IPS DF 6.9 (cell line): ENCODE measurements at places on chromosomes 16 and 17.
A peak's percentile ranks its signal among the peaks of the same experiment; 100 is the strongest.

- H3K27ac ChIP-seq = no peak overlapping the region
- DNase-seq = peak; percentile 88
- no peak overlapping the region for H3K4me3 ChIP-seq
- H3K4me1 ChIP-seq = no peaks in the 10 kb centered on the region
Measured at GRCh38 chr17:63406689-63407330, 39.3 kb downstream of the CYB561 start.

DNA sequence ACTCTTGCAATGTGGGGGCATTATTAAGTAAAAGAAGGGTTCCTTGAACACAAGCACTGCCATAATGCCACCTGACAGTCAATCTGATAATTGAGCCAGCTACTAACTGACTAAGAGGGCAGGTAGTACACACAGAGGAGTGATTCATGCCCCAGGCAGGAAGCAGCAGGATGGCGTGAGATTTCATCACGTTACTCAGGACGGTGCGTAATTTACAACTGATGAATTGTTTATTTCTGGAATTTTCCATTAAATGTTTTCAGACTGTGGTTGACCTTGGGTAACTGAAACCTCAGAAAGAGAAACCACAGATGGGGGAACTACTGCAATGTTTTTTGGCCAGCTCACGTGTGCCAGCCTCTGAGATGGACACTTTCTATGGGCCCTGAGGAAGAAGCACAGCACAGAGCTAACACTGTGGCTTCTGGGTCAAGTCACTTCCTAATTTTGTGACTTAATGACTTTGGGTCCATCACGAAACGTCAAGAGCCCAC is 46.7 kb downstream of the C17orf67 start:
- no peaks in the 10 kb centered on the region for H3K27me3 ChIP-seq
- no peak for DNase-seq
- no peaks in the 10 kb centered on the region for H3K36me3 ChIP-seq
- H3K4me1 ChIP-seq = no peaks in the 10 kb centered on the region
- no peak overlapping the region for H3K4me3 ChIP-seq
- H3K27ac ChIP-seq = no peak overlapping the region

DNA sequence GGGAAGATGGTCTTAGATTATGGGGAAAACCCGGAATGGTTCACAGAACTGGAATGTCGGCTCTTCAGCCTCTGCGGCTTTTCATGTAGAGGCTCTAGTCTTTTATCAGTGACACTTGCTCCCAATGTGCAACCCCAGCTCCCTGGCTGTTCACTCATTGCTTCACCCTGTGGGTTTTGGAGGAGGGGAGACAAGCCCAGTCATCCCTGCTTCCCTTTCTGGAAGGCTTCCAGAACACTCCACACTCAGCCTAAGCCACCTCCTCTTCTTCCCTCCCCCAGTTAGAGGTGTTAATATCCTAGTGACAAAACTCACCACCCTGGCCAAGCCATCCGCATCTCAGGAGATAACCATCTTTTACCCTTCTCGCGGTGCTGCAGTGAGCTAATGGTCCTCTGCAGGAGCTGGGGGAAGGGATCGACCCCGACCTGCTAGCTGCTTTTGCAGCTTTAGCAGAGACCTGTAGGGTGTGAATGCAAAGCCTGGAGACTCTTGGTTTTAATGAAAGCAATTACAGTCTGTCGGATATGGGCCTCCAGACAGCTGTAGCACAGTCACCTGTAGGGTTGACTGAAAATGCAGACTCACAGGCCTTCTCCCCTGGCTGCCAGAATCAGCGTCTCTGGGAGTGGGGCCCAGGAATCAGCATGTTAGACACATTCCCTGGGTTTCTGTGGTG is 24.3 kb upstream of the LASP1NB start:
- DNase-seq = no peak
- no peak overlapping the region for H3K27ac ChIP-seq
- 0 out of 2 replicates have a peak, but pooled peaks cover 2% of the 10 kb centered on the region for H3K4me1 ChIP-seq
- peaks cover 10% of the 10 kb centered on the region for H3K36me3 ChIP-seq
- no peaks in the 10 kb centered on the region for H3K27me3 ChIP-seq

GRCh38 chr16:35747658-35748455 is 2288.4 kb downstream of the TP53TG3F start:
- H3K27ac ChIP-seq = no peak overlapping the region
- no peaks in the 10 kb centered on the region for H3K27me3 ChIP-seq
- H3K4me3 ChIP-seq = no peak overlapping the region
- no peaks in the 10 kb centered on the region for H3K4me1 ChIP-seq

GRCh38 chr17:78226759-78227454 is 4.5 kb upstream of the TMEM235 start:
- H3K27me3 ChIP-seq = no peaks in the 10 kb centered on the region; the same call in 1 of the 2 replicates
- H3K4me1 ChIP-seq = no peaks in the 10 kb centered on the region
- no peak for DNase-seq
- H3K27ac ChIP-seq = no peak overlapping the region

DNA sequence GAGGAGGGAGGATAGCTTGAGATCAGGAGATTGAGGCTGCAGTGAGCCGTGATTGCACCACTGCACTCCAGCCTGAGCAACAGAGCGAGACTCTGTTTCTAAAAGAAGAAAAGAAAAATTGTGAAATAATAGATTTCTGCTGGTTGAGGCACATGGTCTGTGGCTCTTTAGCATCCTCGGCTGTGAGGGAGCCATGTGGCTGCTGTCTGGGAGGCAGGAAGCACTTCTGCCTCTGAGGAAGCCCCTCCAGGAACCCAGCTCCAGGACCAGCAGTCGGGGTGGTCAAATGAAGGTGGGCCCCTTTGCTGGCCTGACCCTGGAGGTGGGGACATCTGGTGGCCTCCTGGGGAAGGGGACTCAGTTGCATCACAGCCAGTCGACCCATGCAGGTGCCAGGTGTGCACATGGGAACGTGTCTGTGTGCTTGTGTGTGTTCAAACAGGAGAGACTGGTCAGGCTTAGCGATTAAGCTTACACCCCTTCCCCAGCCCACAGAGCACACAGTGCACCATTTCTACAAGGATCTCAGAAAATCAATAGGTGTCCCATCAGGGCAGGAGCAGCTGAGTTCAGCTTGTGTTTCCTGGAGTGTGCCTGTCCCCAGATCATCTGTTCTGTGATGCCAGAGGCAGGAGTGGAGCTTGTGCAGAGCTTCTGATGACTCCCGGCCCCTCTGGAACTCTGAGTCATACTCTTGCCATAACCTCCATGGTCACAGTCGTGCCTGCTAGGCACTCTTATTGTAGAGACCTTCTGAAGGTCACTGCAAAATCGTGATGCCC is 24.3 kb upstream of the MGAT5B start:
- H3K27me3 ChIP-seq = no peaks in the 10 kb centered on the region
- H3K4me1 ChIP-seq = peaks cover 6% of the 10 kb centered on the region; the same call in 1 of the 2 replicates
- no peak overlapping the region for H3K4me3 ChIP-seq

- no peaks in the 10 kb centered on the region for H3K27me3 ChIP-seq
- H3K27ac ChIP-seq = no peak overlapping the region
- DNase-seq = no peak
- H3K36me3 ChIP-seq = no peaks in the 10 kb centered on the region
Measured at GRCh38 chr16:14527411-14528044, 102.5 kb downstream of the PARN start.

DNA sequence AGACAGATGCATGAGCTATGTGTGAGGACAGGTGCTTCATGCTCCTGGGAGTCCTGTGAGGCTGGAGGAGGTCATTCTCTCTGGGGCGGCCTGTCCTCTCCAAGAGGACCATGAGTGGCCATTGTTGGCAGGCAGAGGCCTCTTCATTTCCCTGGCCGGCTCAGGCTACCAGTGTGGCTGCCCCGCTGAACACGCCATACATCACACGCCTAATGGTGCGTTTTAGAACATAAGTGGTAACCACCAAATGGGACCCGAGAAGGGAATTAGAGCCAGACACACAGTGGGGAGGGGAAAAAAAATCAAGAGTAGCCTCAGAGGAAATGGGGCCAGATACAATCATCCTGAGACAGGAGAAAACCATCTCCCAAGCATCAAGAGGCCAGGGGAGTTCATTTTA is 140.0 kb downstream of the SPACA3 start:
- no peak for DNase-seq
- H3K4me1 ChIP-seq = no peaks in the 10 kb centered on the region; the same call in 1 of the 2 replicates
- no peaks in the 10 kb centered on the region for H3K27me3 ChIP-seq

DNA sequence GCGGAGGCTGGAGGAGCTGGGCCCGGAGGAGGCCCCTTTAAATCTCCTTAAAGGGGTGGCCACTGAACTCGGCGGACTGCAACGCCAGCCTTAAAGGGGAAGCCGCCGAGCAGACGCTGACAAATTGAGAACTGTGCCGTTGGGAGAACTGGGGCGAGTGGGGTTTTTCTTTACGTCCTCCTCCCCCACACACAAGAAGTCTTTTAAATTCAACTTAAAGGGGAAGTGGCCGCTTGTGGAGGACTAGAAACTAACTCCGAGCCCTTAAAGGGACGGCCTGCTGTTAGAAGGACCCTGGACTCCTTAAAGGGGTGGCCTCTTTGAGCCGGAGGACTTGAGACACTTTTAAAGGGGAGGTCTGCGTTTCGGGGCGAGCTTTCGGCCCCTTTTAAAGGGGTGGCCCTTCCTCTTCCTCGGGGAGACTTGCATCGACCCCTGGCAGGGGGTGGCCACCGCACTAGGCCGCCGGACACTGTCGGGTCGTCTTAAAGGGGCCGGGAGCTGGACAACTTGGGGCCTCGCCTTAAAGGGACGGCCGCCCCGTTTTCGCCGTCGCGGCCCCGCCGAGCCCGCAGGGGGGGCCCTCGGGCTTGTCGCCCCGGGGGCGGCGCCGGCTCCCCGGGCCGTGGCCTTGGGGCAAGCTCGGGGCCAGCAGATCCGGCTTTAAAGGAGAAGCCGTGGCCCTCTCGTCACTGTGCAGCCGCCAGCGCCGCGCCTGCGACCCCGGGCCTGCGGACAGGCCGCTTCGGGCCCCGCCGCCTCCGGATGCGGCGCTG is 688 bp downstream of the FBRS start:
- no peaks in the 10 kb centered on the region for H3K36me3 ChIP-seq
- no peaks in the 10 kb centered on the region for H3K4me1 ChIP-seq
- peak; percentile 75 for DNase-seq
- peaks cover 6% of the 10 kb centered on the region; the same call in 1 of the 2 replicates for H3K27me3 ChIP-seq

GRCh38 chr17:50015146-50015545 is 20.1 kb upstream of the DLX3 start:
- H3K4me3 ChIP-seq = no peak overlapping the region
- no peaks in the 10 kb centered on the region for H3K4me1 ChIP-seq
- no peak overlapping the region for H3K27ac ChIP-seq
- no peaks in the 10 kb centered on the region for H3K36me3 ChIP-seq
- H3K27me3 ChIP-seq = no peaks in the 10 kb centered on the region
- no peak for DNase-seq

- no peaks in the 10 kb centered on the region for H3K36me3 ChIP-seq
- H3K4me1 ChIP-seq = no peaks in the 10 kb centered on the region; the same call in 1 of the 2 replicates
- no peaks in the 10 kb centered on the region; the same call in 1 of the 2 replicates for H3K27me3 ChIP-seq
- no peak for DNase-seq
- no peak overlapping the region for H3K4me3 ChIP-seq
- H3K27ac ChIP-seq = no peak overlapping the region
Measured at GRCh38 chr16:54506214-54506580, 219.6 kb upstream of the IRX3 start.

GRCh38 chr17:65389949-65390348 is 171.5 kb downstream of the AXIN2 start:
- H3K27me3 ChIP-seq = no peaks in the 10 kb centered on the region
- H3K4me1 ChIP-seq = no peaks in the 10 kb centered on the region
- no peaks in the 10 kb centered on the region for H3K36me3 ChIP-seq
- H3K4me3 ChIP-seq = no peak overlapping the region
- DNase-seq = no peak
- no peak overlapping the region for H3K27ac ChIP-seq

DNA sequence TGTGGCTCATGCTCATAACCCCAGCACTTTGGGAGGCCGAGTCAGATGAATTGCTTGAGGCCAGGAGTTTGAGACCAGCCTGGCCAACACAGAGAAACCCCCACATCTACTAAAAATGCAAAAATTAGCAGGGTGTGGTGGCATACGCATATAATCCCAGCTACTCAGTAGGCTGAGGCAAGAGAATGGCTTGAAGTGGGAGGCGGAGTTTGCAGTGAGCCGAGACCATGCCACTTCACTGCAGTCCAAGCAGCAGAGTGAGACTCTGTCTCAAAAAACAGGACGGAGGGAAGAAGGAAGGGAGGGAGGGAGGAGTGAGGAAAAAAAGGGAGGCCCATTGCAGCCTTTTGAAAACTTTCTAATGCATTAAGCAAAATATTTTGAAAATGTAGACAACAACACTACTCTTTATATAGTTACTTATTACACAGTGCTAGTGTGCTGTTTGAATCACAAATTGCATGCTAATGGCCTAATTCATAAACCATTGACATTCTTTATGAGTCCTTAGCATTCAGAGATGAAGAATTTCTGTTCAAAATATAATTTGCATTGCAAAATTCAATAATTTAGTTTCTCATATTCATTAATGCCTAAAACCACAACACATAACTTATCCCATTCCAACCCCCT is 59.4 kb downstream of the TMEM114 start:
- no peak overlapping the region for H3K27ac ChIP-seq
- H3K27me3 ChIP-seq = no peaks in the 10 kb centered on the region
- no peak for DNase-seq
- H3K36me3 ChIP-seq = no peaks in the 10 kb centered on the region

DNA sequence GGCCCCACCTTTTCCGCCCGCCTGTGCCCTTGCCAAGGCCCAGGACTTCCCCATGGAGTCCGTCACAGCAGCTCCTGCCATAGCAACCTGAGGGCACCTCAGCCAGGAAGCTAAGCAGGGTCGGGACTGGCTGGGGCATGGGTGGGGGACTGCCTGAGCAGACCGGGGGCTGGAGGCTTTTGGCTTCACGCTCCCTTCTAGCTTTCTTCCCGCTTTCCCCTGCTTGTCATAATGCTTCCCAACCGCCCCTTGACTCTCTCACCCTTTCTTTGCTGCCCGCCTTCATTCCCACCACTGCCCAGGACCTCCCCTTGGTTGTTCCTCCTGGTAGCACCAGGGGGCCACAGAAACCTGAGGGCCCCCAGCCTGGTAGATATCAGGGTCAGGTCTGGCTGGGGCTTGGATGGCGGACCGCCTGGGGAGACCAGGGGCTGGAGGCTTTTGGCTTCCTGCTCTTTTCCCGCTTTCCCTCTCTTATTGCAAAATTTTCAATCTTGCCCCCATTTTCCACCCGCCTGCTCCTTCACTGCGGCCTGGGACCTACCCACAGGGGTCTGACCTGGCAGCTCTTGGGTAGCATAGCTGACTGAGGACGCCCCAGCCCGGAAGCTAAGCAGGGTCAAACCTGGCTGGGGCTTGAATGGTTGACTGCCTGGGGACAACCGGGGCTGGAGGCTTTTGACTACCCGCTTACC is 2287.7 kb downstream of the TP53TG3F start:
- H3K27me3 ChIP-seq = no peaks in the 10 kb centered on the region
- H3K27ac ChIP-seq = no peak overlapping the region
- DNase-seq = no peak
- H3K4me1 ChIP-seq = no peaks in the 10 kb centered on the region
- H3K36me3 ChIP-seq = no peaks in the 10 kb centered on the region; the same call in 1 of the 2 replicates
